Right renal cortex interstitium (tissue), 3 donors: ENCODE measurements at places on chromosomes 16 and 17. TPM values are rescaled to one million over a fixed set of nuclear protein-coding genes. Genes with fewer than 3 reads are reported as not detected.

GRCh38 chr17:1002412-1002753, 5.5 kb downstream of the TIMM22 start:
- DNase-seq: no peak

- DNase-seq: no peak
These were observed 117.9 kb downstream of the CYLD start for GRCh38 chr16:50859628-50860360.

GRCh38 chr17:56144223-56144622, 9.1 kb upstream of the ANKFN1 start:
- DNase-seq: no peak

DNA sequence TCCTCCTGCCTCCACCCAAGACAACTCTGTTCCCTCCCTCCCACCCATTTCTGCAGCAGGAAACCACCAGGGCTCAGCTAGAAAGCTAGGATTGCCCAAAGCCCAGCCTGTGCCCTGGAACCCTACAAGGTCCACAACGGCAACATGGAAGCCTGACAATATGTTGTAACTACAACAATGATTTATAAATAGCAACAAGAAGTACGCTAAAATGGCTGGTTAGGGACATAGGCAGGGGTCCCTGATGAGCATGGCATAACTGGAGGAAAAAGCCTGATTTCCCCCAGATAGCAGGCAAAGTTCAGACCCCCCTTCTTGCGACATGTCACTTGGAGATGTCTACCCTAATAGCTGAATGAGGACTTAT, 6.6 kb downstream of the ST3GAL2 start:
- DNase-seq: no peak

DNA sequence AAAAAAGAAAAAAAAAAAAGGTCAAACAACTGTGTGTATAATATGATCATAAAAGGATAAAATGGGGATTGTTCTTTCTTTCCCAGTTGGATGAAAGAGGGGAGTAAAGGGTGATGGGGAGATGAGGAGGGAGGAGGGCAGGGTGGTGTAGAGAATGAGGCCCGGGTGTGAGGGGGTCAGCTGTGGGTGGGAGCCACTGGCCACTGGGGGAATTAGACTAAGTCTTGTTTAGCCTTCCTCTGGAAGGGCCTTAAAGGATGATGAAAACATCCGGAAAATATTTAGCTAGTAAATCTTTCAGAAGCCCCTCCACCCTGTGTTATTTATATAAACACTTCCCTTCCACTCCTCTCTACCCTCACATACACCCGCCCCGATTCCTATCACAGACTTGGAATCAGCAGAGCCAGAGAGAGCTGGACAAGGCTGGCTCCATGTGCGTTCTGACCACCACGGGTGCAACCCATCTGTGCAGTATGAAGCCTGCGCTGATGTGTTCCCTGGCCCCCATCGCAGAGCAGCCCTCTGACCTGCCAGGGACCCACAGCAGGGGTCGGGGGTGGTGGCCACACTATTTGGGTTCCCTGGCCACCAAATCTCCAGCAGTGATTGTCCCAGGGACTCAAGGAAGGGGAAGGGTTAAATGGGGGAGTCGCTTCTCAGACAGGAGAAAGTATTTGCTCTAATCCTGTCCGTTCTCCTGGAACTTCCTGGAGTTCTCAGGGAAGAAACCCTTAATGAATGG, 72.7 kb downstream of the GAS7 start:
- no peak for DNase-seq

The CACNA1H gene
- 16.6 TPM for polyA plus RNA-seq

The PRDM7 gene
- polyA plus RNA-seq: 0.11 TPM

The HOXB4 gene
- 9.6 TPM for polyA plus RNA-seq
